ENCODE measurements at places on chromosomes 3 and 15.

GRCh38 chr3:65945953-65946352, 92.8 kb downstream of the MAGI1 start:
- no peak for DNase-seq

DNA sequence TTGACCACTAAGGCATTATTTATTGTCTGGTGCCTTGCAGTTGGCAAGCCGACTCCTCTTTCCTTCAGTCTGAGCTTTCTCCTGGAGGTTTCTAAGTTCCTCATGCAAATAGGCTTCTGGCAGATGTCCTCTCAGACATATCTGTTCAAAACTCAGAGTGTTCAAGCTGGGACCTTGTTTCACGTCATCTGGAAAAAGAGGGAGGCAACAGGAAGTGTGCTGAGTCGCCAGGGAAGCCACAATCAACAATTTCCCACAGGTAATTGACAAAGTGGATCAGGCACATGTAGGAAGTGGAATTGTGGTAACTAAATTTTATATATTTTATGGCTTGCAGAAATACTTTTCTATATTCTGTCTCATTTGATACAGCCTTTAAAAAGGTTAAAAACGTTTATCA, 14.6 kb downstream of the SCG5 start:
- no peak for DNase-seq

DNA sequence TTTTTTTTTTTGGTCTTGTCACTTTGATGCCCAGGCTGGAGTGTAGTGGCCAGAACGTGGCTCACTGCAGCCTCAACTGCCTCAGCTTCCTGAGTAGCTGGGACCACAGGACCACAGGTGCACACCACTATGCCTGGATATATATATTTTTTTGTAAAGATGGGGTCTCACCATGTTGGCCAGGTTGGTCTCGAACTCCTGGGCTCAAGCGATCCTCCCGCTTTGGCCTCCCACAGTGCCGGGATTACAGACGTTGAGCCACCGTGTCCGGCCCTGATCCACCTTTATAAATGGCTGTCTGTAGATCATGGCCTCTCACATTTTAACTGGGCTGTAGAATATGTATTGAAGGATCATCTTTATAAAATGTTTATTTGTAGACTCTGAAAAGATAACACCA, 1.9 kb upstream of the EIF3J start:
- DNase-seq: no peak

DNA sequence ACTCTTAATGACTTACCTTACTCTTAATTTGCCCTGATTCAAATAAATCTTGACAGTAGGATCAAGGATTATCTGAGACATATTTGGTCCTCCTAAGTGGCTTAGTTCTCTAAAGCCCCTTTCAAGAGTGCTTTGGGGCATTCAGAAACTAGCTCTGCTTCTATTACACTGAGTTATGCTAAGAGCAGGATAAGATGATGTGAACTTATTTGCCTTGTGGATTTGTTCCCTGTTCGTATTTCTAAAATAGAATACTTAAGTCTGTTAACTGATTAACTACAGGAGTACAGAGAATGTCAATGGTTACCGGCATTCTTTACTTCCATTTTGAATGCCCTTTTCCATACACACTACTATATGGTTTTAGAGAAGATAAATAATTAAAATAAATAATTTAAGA, 14.8 kb upstream of the FRMD4B start:
- no peak for DNase-seq

- no peak for DNase-seq
Observed at GRCh38 chr3:168085491-168086119, 10.1 kb downstream of the GOLIM4 start.

DNA sequence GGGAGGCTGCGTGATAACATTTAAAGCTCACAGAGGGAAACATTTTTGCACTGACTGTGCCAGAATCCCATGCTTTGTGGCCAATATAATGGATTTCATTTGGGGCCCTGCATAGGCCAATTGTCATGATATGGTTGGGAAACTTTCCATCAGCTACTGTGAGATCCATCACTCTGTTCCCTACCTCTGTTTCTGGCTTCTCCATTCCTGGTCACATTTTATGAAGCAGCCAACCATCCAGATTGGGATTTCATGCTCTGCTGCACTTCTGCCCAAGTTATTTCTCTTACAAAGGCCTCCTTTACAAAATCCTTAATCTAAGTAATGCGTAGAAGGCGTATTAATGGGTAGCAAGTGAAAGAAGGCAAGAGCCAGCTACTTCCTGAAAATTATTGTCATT, 221.1 kb downstream of the LRTM1 start:
- no peak for DNase-seq
